ENCODE measurements at places on chromosomes 11 and 22.

DNA sequence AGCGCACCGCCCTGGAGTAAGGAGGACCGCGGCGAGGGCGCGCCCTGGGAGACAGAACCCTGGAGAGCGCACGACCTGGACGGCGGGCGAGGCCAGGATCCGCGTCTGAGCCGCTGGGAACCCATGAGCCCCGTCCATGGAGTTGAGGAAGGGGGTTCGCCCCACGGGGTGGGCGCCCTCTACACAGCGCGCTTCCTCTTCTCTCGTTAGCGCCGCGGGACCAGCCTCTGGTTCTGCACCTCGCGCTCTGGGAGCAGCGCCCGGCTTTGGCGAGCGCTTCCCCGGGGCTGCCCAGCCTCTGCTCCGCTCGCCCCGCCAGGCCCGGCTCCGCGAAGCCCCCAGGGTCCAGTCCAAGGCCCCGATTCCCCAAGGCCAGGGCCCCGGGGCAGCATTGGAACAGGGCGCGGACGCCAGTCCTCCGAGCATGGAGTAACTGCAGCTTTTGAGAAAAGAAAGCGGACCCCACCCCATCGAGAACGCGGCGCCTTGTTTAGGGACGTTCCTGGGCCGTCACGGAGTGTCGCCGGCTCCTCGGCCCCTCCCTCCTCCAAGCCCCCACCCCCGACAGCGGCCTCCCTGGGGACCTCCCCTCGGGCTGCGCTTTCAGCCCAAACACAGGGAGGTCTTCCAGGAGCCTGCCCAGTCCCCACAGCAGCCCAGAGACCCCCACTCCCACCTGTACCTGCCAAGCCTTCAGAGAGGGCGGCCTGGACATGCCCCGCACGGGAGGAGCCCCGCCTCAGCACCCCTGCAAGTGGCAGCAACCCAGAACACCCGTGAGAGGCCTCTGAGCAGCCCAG lies 56.2 kb downstream of the BRD1 start:
- DNase-seq, result no peak

GRCh38 chr22:20526628-20527355 lies 19.4 kb downstream of the MED15 start:
- no peak for DNase-seq

- DNase-seq, result no peak
These were observed 4.7 kb downstream of the RIBC2 start for GRCh38 chr22:45418056-45418769.

- DNase-seq, result no peak
These were observed 4.0 kb downstream of the CRY2 start for GRCh38 chr11:45851228-45851627.

DNA sequence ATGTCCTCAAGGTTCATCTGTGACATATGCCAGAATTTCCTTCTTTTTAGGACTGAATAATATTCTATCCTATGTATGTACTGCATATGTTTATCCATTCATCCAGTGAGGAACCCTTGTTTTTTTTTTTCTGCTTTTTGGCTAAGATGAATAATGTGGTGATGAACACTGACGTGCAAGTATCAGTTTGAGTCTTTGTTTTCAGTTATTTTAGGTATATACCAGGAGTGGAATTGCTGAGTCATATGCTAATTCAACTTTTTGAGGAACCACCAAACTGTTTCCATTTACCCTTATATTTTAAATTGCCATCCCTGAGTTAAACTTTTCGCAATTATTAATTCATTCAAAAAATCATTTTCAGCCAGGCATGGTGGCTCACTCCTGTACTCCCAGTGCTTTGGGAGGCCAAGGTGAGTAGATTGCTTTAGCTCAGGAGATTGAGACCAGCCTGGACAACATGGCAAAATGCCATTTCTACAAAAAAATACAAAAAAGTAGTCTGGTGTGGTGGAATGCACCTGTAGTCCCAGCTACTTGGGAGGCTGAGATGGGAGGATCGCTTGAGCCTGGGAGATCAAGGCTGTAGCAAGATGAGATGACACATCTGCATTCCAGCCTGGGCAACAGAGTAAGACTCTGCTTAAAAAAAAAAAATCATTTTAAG lies 64.2 kb downstream of the MICAL2 start:
- DNase-seq, result no peak

GRCh38 chr11:91859666-91860065 lies 365.0 kb upstream of the FAT3 start:
- DNase-seq, result no peak

DNA sequence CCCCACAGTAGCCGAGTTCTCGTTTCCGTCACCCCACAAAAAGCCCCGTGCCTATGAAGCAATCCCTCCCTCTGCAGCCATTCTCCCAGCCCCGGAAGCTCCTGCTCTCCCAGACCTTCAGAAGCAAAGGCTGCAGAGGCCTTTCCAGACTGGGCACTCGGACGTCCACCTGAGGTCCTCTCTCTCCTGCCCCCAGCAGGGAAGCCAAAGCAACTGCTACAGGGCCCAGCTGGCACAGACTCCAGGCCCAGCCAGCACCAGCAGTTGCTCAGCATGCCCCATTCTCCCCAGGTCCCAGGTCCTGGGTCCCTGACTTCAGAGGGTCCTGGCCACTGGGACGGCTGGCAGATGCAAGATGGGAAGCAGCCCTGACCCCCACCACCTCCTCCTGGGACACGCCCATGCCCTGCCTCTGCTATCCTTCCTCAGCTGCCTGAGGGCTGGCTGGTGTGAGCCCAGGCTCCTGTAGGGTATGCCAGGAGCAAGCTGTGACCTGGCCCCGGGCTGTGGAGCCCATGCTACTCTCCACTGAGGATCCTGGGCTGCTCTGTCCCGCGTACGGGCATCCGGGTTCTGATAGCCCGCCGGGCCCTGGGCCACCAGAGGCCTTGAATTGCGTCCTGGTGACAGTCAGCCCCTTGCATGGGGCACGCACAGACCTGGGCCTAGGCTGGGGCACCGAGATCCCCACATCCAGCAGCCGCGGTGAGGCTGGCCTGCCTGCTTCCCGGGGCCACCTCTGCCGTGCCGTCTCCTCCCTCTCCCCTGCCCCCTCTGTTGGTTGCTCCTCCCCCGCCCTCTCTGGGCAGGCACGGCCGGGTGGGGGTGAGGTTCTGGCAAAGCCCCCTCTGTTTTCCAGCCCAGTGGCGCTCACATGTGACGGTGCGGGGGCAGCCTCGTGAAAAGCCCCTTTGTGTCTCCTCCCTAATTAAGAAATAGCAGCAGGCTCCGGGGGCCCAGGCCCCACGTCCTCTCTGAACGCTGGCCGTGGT lies 1310.3 kb downstream of the BRD1 start:
- DNase-seq, result no peak

DNA sequence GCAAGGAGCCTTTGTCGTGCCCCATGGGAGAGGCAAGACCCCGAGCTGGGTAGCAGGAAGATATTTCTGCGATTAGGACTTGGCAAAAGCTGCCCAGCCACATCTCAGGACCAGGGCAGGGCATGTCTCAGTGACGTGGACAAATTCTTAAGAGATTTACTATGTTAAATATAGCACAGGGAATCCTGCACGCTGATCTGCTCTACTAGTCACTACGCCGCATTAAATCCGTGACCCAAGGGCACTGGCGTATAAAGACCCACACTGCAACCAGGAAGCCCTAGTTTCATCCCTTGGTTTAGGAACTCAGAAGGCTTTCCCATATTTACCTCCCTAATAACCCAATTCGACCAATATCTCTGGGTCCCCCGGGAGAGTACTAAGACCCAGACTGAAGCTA lies 35.1 kb downstream of the AP1B1 start:
- DNase-seq, result no peak

DNA sequence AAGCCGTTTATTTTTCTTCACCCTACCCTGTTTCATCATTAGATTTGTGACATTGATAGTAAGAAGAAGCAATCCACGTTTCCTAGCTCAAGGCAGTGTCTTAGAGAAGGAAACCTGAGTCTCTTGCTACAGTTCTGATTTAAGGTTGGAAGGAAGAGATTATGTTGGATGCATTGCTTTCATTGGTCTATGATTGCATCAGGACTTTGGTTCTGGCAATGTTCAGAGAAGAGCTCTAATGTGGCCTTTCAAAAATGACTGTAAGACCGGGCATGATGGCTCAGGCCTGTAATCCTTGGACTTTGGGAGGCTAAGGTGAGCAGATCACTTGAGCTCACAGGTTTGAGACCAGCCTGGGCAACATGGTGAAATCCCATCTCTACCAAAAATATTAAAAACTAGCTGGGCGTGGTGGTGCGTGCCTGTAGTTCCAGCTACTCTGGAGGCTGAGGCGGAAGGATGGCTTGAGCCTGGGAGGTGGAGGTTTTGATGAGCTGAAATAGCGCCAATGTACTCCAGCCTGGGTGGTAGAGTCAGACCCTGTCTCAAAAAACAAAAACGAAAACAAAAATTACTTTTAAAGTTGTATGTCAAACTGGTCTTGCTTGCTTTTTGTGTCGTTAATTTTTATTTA lies 4.1 kb downstream of the NUCB2 start:
- DNase-seq, result no peak

DNA sequence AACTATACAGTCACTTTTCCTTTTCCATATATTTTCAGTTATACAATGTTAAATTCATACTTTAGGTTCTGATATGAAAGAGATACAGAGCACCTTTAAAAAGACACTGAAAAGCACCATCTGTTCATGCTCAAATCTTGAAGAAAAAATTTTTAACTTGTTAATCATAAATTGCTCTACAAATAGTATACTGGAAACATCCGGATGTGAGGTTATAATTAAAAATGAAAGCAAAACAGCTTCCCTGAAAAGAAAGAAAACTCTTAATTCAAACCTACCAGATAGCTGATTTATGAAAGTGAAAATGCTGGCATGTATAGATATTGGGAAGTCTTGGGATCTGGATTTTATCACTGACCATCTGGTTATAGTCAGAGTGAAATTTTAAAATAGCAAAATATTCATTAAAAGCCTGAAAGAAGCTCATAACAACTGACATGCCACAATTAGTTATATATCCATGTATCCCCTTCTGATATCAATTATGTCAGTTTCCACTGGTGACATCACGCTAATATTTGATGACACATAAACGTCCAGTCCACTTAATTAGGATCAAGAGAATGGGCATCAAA lies 740.0 kb downstream of the DLG2 start:
- no peak for DNase-seq

DNA sequence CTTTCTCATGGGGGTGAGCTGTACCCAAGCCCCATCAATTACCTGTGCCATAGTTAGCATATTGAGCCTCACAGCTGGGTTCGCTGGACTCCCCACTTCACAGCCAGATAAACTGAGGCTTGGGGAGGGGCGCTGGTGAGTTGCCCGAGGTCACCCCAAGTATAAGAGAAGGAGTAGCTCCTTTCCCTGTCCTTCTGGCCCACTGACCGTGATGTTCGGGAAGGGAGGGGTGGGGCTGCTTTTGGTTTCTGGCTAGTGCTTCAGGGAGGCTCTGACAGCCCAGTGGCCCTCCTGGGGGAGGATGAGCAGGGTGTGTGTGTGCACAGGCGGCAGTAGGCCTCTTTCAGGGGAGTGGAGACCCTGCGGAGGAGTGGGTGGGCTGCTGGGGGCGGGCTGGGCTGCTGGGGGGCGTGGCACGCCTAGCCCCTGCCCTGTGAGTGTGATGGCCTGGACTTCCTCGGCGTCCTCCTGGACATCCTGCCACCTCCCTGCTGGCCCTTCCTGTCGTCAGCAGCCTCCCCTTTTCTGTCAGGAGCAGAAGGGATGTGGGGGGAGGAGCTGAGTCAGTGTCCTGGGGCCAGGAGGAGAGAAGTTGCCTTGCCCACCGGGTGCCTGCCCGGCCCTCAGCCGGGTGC lies 50.3 kb downstream of the TRIOBP start:
- no peak for DNase-seq

DNA sequence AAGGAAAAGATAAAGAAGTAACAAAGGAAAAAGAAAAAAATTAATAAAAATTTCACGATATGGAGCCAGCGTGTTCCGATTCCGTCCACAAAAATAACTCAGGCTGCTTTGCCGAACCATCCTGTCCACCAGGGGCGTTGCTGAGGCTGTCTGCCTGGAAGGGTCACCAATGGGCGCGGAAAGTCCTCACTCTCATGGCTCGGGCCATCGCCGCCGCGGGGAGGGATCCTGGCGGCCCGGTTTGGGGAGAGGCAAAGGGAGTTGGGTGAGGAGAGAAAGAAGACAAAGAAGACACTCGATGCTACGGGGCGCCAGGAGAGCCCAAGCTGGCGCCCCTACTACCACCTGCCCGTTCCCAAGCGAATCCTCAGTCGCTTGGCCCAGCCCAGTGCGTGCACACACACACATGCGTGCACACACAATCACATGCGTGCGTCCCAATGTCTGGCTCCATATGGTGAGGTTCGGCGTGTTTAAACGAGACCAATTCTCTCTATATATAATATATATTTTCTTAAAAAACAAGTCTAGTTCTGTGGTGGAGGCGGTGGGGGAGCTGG lies 5.6 kb upstream of the PYGM start:
- no peak for DNase-seq

GRCh38 chr11:70067036-70067435 lies 11.1 kb upstream of the ANO1 start:
- DNase-seq, result no peak

GRCh38 chr22:46992121-46992731 lies 229.8 kb downstream of the TBC1D22A start:
- DNase-seq, result no peak

DNA sequence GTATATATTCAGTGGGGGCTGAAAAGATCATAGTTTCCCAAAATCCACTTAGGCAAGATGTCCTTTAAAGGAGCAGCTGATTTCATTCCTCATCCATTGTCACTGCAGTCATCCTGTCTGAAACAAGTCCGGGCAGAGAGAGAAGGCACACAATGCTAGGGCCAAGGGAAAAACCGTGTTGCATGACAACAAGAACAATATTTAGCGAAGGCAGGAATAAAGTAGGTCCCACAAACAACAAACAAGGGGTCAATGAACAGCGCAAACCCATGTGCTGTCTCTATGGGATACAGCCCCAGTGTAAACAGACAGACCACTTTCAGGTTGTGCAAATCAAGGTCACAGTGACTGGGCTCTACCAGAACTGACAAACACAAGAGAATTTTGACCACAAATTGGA lies 9.0 kb downstream of the PAMR1 start:
- no peak for DNase-seq

GRCh38 chr11:1673446-1674172 lies 23.4 kb upstream of the KRTAP5-6 start:
- no peak for DNase-seq

- DNase-seq, result no peak
These were observed 11.2 kb downstream of the MRPL23 start for GRCh38 chr11:1958367-1958766.

- DNase-seq, result no peak
These were observed 67.9 kb downstream of the YAP1 start for GRCh38 chr11:102177974-102178631.

- no peak for DNase-seq
These were observed 5.2 kb upstream of the MAP6 start for GRCh38 chr11:75673977-75674582.

GRCh38 chr11:12995188-12995587 lies 13.9 kb upstream of the RASSF10 start:
- DNase-seq, result no peak

GRCh38 chr11:20355221-20356219 lies 8.0 kb upstream of the HTATIP2 start:
- no peak for DNase-seq
